CD4-positive, alpha-beta T cell treated with Interleukin-2 at 100 ng/mL for 4 hours (primary cell): ENCODE measurements at places on chromosomes 2 and 18.

DNA sequence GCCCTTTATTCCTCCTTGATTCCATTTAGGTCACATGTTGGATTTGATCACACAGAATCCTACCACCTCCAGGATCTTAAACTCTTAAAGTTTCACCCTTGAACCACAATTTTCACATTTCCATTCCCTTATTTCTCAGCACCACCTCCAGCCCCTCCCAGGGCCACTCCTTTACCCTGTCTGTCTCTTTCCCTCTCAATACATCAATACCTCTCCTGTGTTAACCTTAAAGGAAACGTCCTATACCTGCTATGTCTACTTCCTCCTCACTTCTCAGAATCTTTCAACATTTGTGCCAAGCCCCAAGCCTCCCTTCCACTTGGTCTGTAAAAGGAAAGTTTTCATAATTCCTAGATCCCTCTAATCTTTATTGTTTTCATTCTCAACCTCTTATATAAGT lies 158.8 kb downstream of the BAZ2B start:
- no peak for DNase-seq

- no peak for DNase-seq
Measured at GRCh38 chr2:200668478-200668877, 82.7 kb downstream of the AOX1 start.

GRCh38 chr18:9711361-9712129 lies 3.4 kb downstream of the RAB31 start:
- peak; percentile 3 for DNase-seq

DNA sequence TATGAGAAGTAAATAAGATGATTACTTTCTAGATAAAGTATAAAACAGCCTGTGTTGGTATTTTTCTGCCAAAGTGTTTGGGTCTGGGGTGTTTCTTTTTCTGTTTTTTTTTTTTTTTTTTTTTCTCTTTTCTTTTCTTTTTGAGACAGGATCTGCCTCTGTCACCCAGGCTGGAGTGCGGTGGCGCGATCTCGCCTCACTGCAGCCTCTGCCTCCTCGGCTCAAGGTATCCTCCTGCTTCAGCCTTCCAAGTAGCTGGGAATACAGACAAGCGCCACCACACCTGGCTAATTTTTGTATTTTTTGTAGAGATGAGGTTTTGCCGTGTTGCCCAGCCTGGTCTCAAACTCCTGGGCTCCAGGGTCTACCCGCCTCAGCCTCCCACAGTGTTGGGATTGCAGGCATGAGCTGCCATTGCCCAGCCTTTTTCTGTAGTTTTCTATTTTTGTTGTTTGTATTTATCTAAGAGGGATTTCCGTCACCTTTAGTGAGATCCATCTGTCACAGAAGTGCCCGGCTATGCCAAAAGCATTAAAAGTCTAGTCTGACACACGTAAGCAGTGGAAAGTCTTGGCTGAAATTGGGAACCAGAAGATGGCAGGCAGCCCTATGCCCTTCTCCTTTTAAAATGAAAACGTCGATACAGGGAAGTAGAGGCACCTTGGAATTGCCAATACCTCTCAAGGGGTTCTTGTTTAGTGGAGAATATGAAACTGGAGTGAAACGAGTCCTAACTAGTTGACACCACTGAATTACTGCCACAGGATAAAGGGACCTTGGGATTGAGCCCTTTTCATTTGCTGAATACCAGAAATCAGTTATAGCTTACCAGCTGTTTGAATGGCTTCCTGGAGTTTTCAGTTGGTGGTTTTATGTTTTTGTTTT lies 14.0 kb downstream of the UGP2 start:
- no peak for DNase-seq

GRCh38 chr2:27123302-27124150 lies at the start of gene ABHD1:
Gene ABHD1, plus strand, starts transcription at chr2:27123815. Its CDS starts 134 bp downstream, at chr2:27123949.
- peak; percentile 60 for DNase-seq

DNA sequence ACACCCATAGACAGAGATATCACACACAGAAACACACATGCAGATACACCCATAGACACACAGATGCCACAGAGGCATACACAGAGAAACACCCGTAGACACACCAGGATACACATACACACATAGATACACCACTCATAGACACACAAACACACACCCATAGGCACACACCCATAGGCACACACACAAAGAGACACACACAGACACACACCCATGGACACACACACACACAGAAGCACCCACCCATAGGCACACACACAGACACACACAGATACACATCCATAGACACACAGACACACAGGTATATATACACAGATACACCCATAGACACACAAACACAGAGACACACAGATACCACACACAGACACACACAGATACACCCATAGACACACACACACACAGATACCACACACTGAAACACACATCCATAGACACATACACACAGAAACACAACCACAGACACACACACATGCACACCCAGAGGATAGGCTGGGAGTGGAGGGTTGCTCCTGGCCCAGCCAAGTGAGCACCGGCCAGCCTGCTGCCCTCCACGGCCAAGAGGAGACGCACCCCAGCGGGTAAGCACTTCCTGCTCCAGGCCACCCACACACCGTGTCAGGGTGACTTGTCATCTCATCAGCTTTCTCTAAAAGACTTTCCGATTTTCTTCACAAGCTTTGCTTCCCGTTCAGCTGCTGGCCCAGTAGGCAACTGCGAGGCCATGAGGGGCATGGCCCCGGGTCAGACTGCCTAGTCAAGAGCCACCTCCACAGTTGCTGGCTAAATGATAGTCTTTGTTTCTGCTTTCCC lies 14.1 kb upstream of the CNNM3 start:
- peak; percentile 30 for DNase-seq

DNA sequence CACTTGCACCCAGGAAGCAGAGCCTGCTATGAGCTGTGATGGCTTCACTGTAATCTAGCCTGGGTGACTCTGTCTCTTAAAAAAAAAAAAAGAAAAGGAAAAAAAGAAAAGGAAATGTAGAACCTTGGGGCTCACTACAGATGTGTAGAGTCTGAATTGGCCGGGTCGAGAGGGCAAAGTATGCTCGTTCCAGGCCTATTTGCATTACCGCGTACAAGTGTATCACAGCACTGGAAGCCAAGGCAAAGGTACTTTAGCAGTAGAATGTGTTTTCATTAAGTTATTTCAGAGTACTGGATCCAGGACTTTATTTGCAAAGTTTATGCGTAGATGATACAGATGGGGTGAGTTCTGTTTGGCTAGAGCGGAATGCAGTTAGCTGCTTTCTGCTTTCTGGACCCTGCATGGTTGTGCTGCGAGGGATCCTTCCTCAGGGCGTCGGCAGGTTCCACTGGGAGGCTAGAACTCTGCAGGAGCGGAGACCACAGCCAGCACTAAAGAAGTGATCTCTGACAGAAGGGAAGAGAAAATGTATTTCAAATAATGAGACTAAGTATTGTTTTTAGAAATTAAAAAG lies 51.8 kb downstream of the LDLRAD4 start:
- no peak for DNase-seq

GRCh38 chr2:208062113-208062512 lies 36.8 kb upstream of the PLEKHM3 start:
- peak; percentile 28 for DNase-seq

DNA sequence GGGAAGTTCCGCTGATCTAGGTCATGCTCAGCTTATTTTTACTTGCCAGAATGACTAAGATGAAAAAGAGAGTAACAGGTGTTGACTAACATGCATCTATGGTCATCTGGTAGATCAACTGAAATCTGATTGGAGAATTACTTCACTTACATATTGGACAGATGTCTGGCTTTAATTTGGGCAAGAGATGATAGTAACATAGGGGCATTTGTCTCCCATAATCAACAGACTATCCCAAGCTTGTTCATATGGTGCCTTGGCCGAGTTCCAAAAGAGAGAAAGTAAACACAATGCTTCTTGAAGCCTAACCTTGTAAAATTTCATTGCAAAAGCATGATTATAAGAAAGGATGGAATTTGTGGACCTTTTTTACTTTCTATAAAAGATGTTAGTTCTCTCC lies 503.7 kb downstream of the ADCYAP1 start:
- DNase-seq: no peak

- no peak for DNase-seq
Measured at GRCh38 chr2:100903534-100904258, 83.8 kb downstream of the NPAS2 start.

DNA sequence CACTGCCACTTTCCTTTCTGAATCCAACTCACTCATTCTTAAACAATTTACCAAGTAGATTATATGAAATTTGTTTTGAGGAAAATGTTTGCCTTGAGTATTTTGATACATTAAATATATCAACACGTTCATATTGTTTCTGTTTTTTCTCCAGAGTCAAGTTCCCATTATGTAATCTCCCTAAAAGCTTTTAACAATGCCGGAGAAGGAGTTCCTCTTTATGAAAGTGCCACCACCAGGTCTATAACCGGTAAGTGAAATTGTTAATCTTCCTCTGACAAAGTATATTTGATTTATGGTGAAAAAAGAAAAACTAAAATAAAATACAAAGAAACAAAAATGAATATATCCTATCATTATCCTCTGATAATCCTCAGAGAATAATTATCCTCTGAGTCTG lies 838.6 kb downstream of the MBD2 start:
- no peak for DNase-seq

DNA sequence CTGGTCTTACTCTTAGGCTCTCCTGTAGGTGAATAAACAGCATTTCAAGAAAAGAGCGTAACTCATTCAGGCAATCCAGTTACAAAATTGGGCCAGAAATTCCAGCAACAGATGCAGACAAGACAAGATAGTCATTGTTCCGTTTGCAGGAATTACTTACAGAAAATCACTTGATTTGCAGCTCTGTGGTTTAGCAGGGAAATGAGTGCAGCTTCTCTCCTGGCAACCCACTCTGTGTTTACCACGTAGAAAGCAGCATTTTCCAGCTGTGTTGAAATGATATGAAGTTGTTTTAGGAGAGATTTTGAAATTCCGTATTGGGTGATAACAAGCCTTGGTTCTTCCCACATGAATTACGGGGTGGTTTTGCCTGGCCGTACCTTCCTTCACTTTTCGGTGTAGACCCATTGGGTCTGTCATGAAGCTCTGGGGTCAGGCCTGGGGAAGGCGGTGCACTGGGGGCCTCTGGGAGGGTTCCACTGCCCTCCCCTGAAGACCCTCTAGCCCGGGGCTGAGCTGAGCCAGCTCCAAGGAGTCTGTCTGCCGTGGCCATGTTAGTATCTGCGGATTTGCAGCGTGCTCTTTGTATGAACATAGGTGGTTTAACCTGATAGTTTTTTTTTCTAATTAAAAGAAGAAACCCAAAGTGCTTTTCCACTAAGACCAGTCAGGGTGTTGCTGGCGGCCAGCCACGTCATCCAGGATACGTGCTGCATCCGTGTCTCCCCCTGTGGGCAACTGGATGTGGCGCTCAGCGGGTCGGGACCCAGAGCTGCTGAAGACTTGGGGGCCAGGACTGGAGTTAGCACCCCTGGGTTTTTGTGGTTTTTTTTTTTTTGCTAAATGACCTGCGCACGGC lies 58.9 kb upstream of the KCNG2 start:
- no peak for DNase-seq

DNA sequence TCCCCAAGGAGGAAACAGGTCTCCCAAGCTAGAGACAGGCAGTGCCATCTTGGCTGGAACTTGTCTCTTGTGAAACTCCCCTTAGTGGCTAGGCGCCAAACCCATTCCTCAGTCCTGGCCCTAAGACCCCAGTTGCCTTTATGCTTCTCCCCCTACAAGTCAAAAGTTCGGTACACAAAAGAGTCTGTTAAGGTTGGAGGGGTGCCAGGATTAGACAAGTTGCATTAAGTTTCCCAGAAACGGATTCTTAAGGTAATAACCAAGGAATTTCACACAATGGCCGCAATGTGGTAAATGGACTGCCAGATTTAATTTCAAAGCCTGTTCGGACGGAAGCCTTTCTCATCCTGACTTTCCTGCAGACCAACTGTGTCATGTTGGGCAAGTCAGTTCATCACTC lies 80.7 kb downstream of the CCBE1 start:
- no peak for DNase-seq

DNA sequence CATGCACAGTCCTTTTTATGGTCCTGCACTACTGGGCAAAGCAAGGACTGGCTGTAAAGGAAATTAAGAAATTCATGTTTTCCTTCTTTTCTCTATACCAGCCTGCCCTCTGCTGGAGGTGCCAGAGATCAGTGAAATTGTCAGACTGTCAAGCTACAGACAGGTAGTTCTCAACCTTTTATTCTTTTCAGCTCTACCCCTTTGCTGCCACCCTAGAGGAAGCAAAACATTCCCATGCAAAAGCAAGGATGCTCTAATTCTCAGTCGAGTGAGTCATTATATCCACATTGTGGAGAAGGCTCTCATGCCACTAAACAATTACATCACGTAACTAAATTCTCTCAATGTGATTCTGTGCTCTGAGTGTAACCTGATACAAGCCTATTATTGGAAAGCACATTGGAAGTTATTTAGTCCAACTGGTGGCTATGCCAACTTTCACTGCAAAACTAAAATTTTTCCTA lies 25.0 kb upstream of the RAPGEF4 start:
- DNase-seq: peak; percentile 29
